Activated CD4-positive, alpha-beta T cell treated with anti-CD3 and anti-CD28 coated beads, Interleukin-2, amount 50 U/mL, for 4 hours (primary cell): ENCODE measurements at places on chromosomes 6 and 20.

DNA sequence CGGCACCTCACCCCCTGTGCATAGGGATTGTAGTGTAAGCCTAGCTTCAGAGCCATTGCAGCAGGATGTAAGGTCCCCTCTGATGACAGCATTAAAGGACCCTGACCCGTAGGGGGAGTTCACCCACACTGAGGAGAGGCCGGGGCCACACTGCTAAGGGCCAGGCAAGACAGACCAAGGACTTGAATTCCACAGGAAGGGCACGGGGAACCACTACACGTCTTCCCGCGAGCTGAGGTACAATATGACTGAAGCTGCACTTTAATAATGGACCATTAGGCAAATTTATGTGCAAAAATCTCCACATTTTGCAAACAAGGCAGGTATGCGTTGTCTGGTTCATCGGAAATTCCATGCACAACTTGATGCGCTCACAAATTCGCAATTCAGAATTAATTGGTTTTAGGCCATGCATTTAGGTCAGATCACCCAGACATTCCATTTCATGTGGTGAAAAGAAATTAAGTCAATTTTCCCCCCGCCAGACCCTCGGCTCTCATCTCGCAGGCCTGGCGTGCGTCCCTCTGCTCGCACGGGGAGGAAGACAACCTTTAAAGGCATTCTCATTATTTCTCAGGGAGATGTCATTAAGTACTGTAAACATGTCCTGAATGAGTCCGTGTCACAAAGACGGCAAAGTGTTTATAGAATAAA is 111.8 kb downstream of the FOXA2 start:
- no peak for DNase-seq

DNA sequence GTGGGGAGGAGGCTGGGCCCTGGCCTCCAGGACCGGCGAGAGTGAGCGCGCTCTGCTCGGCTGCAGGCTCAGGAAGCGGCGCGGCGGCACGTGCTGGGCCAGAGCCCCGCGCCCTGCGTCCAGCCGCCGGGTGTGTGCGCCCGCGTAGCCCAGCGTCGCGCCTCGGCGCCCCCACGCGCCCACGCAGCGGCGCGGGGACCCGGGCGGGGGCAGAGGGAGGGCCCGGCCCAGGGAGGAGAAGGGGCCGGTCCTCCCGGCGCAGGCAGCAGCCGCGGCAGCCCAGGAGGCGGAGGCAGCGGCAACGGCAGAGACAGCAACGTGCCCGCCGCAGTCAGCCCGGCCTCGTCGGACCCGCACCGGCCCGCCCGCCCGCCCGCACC is at the start of gene EYA2:
Gene EYA2, plus strand, starts transcription at position 265 of the 380 bp plus-strand sequence. CDS start 95,168 bp downstream, outside the sequence.
- DNase-seq, result no peak

DNA sequence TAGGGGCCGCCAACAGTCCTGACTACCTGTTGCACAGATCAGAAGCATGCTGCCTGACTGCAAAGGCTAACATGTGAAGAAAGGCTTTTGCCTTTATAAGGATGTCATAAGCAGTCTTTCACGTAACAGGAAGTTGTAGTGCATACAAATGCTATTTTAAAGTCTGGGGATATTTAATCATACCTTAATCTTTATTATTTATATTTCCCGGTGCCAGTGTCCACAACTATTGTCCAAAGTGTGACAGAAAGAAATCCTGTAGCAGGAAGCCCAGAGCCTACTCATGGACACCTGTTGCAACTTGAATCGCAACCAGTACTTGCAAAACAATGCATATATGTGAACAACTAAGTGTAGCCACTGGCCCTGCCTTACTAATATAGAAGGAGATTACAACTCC is 235.8 kb downstream of the ALDH8A1 start:
- DNase-seq, result no peak

- no peak for DNase-seq
These were observed 39.6 kb upstream of the NOX3 start for GRCh38 chr6:155495011-155495768.

DNA sequence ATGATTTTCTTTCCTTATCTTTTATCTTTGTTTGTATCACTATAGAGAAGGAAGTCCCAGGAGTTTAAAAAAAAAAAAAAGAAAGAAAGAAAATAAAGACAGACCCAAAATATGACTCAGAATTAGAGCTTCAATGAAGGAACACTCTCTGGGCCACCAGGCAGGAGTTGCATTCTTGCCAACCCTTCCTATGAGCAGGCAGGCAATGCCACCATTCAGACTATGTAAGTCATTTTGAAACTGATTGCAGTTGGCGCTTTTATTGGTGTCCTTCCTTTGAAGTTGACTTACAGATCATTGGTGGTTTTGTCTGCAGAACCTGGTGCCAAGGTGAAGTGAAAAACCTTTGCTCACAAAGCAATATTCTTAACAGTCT is 50.3 kb downstream of the MYB start:
- no peak for DNase-seq

GRCh38 chr20:63926298-63926697 is 29.9 kb downstream of the UCKL1 start:
- no peak for DNase-seq

DNA sequence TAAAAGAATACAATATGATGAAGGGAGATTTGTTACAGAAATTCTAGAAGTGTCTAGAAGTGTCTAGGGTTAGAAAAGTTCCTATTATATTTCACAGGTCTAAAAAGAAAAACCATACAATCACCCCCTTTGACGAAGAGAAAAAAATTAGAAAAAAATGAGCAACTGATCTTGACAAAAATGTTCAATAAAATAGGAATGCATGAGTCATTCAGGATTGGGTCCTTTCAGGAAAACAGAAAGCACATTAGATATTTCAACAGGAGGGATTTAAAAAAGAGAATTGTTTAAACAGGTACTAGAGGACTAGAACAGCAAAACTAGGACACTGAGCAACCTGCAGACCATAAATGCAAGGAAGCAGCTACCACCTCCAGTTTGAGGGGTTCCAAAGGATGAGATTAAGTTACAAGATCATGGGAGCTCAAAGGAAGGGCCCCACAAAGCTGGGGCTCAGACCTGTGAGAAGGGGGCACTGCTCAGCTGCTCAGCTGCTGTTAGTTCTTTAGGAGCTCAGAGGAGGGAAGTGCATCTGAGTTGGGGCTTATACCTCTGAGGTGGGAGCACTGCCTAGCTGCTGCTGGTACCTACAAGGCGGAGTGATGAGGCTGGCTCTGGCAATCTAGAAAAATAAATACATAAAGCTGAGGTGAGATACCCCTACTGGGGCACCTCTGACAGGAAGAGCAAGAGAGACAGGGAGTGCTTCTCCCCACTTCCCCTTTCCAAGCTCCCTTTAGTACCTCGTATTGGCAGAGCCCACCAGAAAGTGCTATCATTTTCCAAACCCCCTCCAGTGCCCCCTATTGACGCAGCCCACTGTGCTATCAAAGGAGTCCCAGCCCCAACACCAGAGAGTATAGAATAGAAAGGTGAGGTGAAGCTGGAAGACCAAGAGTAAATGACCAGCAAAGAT is 27.1 kb upstream of the BEND6 start:
- no peak for DNase-seq

- no peak for DNase-seq
These were observed 669 bp downstream of the PDCD2 start for GRCh38 chr6:170583756-170584180.

GRCh38 chr6:49826743-49827406 is 39.5 kb downstream of the CRISP1 start:
- DNase-seq, result no peak

DNA sequence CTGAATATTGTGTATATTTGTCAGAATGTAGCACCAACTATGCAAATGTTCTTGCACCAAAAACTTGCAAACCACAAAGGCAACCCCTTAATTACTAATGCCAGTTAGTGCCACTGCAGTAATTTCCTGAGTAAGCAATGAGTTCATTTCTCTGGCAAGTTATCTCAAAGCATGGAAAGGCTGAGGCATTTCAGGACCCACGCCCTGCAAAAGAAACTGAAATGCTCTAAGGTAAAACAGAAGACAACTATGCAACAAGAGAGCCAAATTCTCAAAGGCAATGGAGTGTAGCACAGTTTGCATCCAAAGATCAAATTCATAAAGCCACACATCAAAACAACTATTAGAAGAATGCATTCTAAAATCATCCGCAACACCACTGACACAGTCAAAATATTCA is 994.4 kb downstream of the EYS start:
- DNase-seq, result no peak

DNA sequence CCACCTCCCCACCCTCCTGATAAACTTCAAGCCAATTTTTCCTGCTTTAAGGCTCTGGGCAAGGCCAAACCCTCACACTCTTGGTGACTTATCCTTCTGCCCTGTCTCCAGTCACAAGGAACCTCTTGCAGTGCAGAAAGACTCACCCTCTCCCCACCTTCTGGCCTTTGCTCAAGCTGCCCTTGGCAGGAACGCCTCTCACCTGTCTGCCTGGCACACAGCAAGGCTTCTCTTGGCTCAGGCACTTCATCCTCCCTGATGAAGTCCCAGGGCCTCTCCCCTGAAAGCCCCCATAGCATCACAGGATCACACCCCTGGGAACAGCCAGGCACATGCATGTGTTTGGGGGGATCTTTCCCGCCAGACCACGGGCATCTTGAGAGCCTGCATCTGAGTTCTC is 68.8 kb upstream of the NNAT start:
- DNase-seq, result no peak

- no peak for DNase-seq
These were observed 167.4 kb downstream of the SASH1 start for GRCh38 chr6:148509800-148510581.
